M059J (cell line): ENCODE measurements at places on chromosomes 16 and 17. TPM values are rescaled to one million over a fixed set of nuclear protein-coding genes. Genes with fewer than 3 reads are reported as not detected.

DNA sequence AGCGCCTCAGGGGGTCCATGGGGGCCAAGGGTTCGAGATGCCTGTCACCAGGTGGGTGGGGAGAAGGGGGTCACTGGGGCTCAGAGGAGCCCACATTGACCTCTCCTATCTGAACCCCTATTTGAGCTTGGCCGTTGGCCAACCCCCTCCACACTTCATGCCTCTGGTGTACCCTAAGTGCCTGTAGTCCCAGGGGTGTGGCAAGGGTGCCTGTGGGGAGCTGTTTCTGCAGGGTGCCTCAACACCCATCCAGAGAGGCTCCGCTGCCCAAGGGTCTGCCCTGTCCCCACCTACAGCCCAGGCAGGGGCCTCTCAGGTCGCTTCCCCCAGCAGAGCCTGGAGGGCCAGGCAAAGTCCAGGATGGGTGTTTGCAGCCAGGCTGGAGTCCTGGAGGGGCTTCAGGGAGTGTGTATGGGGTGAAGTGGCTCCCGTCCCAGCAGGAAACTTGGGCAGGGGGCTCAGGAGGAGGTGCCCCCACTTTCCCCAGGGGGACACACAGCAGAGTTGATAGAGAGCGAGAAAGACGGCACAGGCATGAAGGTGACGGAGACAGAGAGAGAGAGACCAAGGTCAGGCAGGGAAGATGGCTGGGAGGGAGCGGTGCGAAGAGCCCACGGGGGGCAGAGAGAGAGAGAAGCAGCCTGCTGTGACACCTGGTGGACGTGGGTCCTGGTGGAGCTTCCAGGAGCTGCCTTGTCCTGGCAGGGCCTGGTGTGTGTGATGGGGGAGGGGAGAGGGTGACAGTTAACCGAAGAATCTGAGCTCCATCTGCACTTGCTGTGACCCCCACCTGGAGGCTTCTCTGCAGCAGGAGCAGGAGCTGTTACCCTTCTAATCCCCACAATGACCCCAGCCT is at the start of gene SEPTIN12:
Gene SEPTIN12 (minus strand): TSS at position 719 of the 856 bp plus-strand sequence. CDS start 700 bp downstream, at position 19.
- DNase-seq = no peak

- DNase-seq = no peak
Observed at GRCh38 chr16:13060932-13061331, 159.5 kb downstream of the SHISA9 start.

DNA sequence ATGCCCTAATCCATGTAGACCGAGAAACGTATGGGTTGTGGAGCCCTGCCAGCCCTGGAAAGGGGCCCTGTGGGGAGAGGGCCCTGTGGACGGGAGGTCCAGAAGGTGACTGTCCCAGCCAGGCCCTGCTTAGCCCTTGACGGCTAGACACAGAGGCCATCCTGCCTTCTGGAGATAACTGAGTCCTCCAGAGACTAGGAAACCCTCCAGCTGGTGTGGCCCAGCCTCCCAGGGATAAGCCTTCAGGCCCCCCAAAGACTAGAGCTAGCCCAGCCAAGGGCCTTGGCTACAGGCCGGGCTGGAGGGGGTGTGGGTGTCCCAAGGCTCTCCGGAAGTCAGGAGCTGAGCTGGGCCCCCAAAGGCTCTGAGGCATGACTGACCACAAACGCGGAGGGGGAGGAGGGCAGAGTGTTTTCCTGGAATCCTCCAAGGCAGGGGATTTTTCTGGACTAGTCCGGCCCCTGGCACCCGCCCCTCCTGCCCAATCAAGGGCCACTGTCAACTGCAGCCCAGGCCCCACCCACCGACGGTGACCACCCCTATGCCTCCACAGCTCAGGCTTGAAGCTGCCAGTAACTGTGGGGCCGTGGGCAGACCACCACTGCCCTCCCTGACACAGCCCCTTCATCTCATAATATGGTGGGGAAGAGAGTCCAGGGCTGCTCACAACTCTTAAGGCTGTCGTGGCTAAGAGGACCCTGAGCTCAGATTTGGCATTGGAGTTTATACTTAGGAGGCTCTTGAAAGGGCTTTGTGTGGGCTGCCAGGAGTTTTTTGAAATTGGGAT is 885 bp upstream of the VASN start:
- DNase-seq = peak; percentile 93

MEAK7 gene
- total RNA-seq = 24.4 and 37.5 TPM in 2 replicates

CES4A gene
- total RNA-seq = not detected in 2 replicates

ZPBP2 gene
- total RNA-seq = not detected in 2 replicates
